Activated CD4-positive, alpha-beta memory T cell treated with anti-CD3 and anti-CD28 coated beads, Interleukin-2, amount 10 ng/mL, durations not matched to agents 7 days and 5 days (primary cell): ENCODE measurements at places on chromosomes 13 and 19. TPM values are rescaled to one million over a fixed set of nuclear protein-coding genes. Genes with fewer than 3 reads are reported as not detected.

UHRF1 gene
- 86.5 TPM for total RNA-seq

LILRB3 gene
- total RNA-seq, result 5.8 TPM

PCDH8 gene
- not detected for total RNA-seq

ZFP36 gene
- total RNA-seq, result 189 TPM

GRK1 gene
- not detected for total RNA-seq

STAP2 gene
- 8.3 TPM for total RNA-seq

MED25 gene
- 65.3 TPM for total RNA-seq

ZNF667 gene
- total RNA-seq, result not detected

SULT2A1 gene
- total RNA-seq, result not detected

CEACAM8 gene
- total RNA-seq, result not detected

PROZ gene
- not detected for total RNA-seq

MAST3 gene
- total RNA-seq, result 29.2 TPM

CCL25 gene
- not detected for total RNA-seq

HIPK4 gene
- total RNA-seq, result 0.10 TPM

RASIP1 gene
- 0.15 TPM for total RNA-seq

ZNF383 gene
- total RNA-seq, result 11.3 TPM

DCLK1 gene
- total RNA-seq, result not detected

ANGPTL4 gene
- total RNA-seq, result 1.4 TPM

FAAP24 gene
- 5.3 TPM for total RNA-seq

ZNF20 gene
- total RNA-seq, result 5.3 TPM

MCF2L gene
- 0.33 TPM for total RNA-seq

ACOD1 gene
- total RNA-seq, result not detected

ZNF30 gene
- total RNA-seq, result 2.8 TPM

ZNF845 gene
- 10.0 TPM for total RNA-seq

TEX26 gene
- not detected for total RNA-seq

COL4A1 gene
- not detected for total RNA-seq

ACTMAP gene
- 18.8 TPM for total RNA-seq

SPACA4 gene
- total RNA-seq, result not detected

AP1M2 gene
- not detected for total RNA-seq

CBY2 gene
- not detected for total RNA-seq

SRRM5 gene
- 0.45 TPM for total RNA-seq

HOMER3 gene
- not detected for total RNA-seq

ZNF443 gene
- 5.2 TPM for total RNA-seq
